Right cardiac atrium (tissue), 5 donors: ENCODE measurements at places on chromosomes 2 and 18. TPM values are rescaled to one million over a fixed set of nuclear protein-coding genes. Genes with fewer than 3 reads are reported as not detected.

GRCh38 chr2:201233812-201234662, 26.3 kb upstream of the CASP8 start:
- no peak for DNase-seq

- DNase-seq: no peak
Measured at GRCh38 chr2:230665263-230665691, 47.4 kb upstream of the CAB39 start.

DNA sequence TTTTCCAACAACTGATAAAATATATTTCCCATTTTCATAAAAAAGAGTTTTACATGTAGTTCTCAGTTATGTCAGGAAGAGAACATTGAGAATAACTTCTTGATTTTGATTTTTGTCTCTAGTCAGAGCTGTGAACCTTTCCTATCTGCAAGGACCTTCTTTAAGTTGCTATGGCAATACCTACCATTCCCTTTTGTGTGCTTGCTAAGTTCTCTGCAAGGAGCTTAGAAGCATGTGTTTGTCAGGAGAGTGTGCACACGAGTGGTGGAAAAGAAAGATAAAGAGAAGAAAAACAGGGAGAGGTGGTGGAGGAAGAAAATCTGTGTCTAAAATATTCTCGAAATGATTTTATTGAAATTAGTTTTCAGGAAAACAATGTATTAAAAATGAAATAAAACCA, 140.3 kb upstream of the SLC8A1 start:
- DNase-seq: no peak

DNA sequence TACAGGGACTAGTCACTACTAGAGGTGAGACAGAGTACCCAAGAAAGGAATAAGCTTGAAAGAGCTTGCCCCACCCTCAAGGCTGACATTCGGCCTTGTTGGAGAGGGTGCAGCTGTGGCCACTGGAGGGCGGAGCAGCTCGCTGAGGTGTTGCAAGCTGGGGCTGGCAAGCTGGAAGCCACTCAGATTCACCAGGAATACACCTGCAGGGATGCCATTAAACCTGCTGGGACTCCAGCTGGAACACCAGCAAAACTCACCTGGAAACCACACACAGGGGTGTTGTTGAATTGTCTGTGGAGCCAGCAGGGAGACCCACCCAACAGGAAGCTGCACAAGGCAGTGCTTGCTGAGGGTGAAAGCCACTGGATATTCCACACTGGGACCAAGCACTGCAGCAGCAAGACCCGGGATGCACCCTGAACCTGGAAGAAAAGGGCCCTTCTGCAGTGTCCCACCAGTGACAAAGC, 26.1 kb downstream of the KCTD18 start:
- no peak for DNase-seq

DNA sequence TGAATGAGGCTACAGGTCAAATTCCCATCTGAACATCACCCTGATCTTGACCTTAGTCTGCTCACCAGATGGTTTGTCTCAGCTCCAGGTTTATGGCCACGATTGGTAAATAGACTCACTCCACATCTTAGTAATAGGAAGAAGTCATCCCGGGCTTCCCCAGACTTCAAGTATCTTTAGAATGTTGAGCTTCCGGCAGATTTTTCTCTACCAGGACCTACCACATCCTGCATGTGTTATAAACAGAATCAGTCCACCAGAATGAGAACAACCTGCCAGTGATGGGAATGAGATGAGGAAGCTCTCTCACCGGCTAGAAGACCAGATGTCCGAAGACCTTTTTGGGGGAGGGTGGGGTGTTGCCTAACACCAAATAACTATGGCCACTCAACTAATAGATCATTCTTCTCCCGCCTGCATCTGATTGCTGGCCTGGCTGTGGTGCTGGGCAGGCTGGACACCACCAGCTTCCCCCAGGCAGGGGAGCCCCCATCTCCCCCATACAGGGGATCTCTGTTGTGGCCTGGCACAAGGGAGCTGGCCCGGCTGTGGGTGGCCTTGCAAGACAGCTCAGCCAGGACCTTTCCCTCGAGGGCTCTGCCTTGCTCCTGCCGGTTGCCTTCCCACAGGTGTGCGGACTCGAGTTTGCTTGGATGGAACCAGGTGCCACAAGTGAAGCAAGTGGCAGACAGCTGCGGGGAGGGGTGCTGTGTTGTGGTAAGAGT, 88.5 kb downstream of the SH3RF3 start:
- DNase-seq: no peak

GRCh38 chr18:70582981-70583380, 294.1 kb downstream of the SOCS6 start:
- no peak for DNase-seq

DNA sequence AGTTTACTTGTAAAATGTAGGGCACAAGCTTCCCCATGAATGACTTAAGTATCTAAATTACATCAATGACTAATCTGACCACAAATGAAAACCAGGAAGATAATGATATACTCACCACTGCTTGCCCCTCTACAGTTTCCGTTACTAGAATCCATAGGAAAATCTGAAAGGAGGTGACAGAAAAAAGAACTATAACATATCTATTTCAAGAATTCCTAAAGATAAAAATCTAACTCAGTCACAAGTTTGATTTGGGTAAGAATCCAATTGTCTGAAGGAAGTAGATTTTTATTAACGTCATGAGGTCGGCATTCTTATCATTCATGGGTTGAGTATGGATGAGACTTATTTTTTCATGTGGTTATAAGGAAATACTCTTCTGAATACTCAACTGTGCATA, 7.8 kb downstream of the FRZB start:
- DNase-seq: no peak

- DNase-seq: no peak
Measured at GRCh38 chr18:34128436-34128835, 96.3 kb downstream of the NOL4 start.

DNA sequence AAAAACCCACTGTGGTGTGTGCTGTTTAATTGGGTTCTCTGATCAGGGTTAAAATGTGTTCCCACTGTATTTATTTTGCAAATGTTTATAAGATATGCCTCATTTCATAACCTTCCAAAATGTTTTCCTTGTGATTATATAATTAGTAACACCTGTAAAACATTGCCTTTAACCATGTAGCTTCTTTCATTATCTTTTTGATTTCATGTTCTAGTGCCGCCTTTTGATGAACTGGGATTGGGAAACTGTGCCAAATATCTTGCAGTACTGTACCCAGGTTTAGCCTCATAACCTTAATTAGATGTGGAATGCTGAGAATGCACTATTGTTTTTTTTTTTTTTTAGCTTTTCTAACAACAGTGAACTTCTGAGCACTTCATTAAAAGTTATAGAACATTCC, 96.9 kb downstream of the TANC1 start:
- DNase-seq: no peak

- no peak for DNase-seq
Measured at GRCh38 chr2:165373278-165374010, 96.1 kb upstream of the CSRNP3 start.

DNA sequence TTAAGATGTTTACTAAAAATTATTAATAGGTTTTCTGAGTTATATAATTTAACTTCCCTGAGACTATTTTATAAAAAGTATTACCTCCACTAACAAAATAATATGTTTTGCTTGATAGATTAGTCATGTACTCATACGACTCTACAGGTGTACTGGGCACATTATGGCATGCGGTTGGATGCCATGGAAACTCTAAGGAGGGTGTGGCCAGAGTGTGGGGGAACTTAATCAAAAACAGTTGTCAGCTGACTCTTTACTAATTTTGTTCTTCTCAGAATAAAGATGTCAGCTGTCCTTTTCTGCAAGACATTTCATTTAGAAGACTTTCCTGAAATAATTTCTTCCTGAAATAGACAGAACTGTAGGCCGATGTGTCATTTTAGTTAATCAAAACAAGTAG, 228.3 kb upstream of the SIX3 start:
- DNase-seq: no peak

GRCh38 chr18:77015771-77016710, 116.5 kb downstream of the MBP start:
- DNase-seq: no peak

DNA sequence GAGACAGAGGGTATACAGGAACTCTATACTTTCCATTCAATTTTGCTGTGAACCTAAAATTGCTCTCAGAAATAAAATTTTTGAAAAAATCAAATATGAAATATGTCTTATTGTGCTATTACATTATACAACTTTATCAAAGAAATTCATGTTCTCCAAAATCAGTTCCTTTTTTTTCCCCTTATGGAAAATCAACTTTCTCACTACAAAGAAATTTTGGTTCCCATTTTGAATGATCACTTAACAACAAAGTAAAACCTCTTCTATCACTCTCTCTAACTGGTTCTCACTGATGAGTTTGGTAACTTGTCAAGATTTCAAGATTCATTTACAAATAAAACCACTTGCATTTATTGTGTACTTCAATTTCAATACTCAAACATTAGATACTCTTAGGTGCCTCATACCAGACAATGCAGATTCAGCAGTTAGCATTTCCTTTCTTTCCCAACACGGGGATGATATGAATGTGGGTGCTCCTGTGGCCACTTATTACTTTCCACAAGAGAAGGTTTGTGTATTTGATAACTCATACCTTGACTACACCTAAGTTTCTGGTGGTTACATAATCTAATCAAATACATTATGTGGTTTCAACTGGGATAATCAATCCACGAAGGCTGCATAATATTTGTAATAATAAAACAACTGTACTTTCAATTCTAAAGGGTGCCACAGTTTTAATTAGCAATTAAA, 6.4 kb downstream of the PSME4 start:
- no peak for DNase-seq

- no peak for DNase-seq
Measured at GRCh38 chr2:230714136-230714480, 1.5 kb downstream of the CAB39 start.

DNA sequence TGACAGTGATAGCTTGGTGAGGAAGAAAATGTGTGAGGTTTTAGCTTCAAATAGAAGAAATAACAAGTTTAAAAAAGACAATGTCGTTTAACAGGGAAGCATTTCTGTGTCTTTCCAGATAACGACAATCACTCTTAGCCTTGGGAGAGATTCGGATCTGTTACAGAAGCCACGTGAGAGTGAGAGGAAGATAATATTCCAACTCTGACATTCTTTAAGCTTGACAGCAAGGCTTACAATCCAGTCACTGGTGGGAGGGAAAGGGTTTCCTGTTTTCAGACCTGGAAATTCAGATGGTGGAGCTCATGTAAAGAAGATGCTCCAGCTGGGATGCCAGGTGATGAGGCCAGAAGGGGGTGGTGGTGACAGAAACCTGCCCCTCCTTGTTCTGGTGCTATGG, 30.8 kb downstream of the FBXO48 start:
- DNase-seq: no peak

DNA sequence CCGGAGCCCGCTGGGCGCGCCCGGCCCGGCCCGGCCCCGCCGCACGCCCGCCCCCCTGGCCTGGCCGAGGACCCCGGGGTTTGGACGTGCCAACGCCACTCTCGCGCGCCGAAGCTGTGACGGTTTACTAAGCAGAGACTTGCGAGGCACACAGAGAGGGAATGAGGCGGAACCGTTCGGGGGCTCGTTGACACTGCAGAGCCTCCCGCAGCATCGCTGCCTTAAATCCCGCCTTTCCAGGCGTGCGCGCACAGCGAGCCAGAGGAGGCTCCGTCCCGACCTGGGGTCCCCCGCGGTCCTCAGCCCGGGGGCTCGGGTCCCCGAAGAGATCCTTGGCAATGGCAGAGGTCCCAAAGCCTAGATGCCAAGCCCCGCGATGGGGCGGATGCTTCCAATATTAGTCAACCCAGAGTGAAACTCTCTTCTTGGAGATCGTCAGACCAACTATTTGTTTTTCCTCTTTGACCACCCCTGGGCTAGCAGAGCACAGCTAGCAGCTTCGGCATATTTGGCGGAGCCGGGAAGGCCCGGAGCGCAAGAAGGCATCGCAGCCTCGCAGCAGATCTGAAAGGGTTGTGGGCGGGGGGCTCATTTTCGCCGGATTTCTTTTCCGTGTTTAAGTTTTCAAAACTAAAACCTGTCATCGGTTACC, at the start of gene ZNF385B:
Gene ZNF385B (minus strand): TSS at position 197 of the 652 bp plus-strand sequence.
- peak; percentile 65 for DNase-seq

DNA sequence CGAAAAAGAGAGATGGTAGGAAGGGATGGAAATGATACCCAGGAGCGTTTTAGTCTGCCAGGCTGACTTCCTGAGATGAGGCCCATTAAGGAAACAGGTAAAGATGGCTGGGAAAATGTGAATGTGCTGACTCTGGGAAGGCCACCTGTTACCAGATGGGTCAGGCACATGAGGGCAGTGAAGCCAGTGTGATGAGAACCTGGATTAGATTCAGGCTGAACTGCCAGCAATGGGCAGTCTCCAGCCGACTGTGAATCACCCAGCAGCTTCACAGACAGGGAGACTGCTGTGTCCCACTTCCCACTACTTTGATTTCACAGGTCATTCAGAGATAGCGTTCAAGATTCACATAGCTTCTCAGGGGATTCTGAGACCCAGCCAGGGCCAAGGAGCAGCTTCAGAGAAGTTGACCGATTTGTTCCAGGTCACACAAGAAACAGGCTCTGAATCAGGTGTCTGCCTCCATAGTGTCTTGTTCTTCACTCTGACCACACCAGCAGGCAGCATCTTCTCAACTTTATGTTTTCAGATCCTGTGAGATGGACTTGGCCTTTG, 26.4 kb downstream of the CAPN13 start:
- no peak for DNase-seq

- no peak for DNase-seq
Measured at GRCh38 chr18:51248685-51249084, 51.2 kb upstream of the MEX3C start.

ZNF396 gene
- total RNA-seq: 1.7 TPM

HDHD2 gene
- 36.5 TPM for total RNA-seq

CTDSP1 gene
- total RNA-seq: 116 TPM

TUBB8B gene
- total RNA-seq: not detected

MC5R gene
- not detected for total RNA-seq

CD8B2 gene
- total RNA-seq: not detected

CTAGE1 gene
- total RNA-seq: not detected

CDH20 gene
- not detected for total RNA-seq

NT5DC4 gene
- not detected for total RNA-seq

ACADL gene
- total RNA-seq: 2.8 TPM

FEV gene
- not detected for total RNA-seq

DSC3 gene
- total RNA-seq: 0.18 TPM

CRACDL gene
- total RNA-seq: 4.9 TPM
